GM06990 (cell line): ENCODE measurements at places on chromosomes 1 and 21.

- no peak for DNase-seq
Observed at GRCh38 chr1:78038071-78038470, 7.7 kb upstream of the GIPC2 start.

- no peak for DNase-seq
Observed at GRCh38 chr1:161940866-161941591, 82.6 kb downstream of the OLFML2B start.

DNA sequence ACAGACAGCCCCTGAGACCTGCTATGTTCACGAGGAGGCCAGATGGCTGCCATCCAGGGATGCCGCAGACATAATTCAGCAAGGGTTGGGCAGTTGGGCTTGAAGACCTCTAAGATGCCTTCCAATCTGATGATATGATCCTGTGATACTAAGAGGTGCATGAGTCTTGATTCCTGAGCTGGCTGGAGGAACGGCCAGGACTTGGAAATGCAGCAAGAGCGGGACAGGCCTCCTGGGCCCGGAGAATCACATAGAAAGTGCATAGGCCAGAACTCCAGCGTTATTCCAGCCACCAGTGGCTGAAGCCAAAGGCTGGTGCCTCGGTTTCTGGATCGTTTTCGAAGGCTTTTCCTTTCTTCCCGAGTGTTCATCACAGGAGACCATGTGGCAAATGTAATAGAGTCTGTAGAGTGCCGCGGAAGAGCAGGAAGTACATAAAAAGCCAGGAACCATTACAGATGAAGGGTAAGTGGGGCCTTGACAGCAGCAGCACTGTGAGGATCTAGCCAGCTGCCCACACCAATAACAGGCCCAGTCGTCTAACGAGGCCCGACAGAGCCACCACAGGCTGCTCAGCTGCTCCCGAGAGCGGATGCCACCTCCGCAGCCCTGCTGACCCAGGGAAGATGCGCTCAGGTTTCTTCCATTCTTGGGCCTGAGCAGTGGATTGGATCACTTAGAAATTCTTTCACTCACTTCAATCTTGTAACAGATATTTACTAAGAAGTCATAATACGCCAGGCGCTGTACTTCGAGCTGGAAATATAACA, 14.0 kb upstream of the LHX4 start:
- no peak for DNase-seq

- no peak for DNase-seq
Observed at GRCh38 chr1:71533950-71534349, 453.1 kb upstream of the ZRANB2 start.

- no peak for DNase-seq
Observed at GRCh38 chr1:93811326-93812065, 67.5 kb downstream of the DNTTIP2 start.

GRCh38 chr1:222995236-222995580, 147.8 kb downstream of the TLR5 start:
- DNase-seq, result no peak

- no peak for DNase-seq
Observed at GRCh38 chr1:246213036-246213435, 294.0 kb downstream of the SMYD3 start.

- no peak for DNase-seq
Observed at GRCh38 chr1:64973061-64973647, 6.8 kb upstream of the JAK1 start.
